Activated CD8-positive, alpha-beta T cell treated with anti-CD3 and anti-CD28 coated beads for 36 hours (primary cell): ENCODE measurements at places on chromosomes 2 and 18. TPM values are rescaled to one million over a fixed set of nuclear protein-coding genes. Genes with fewer than 3 reads are reported as not detected.
A peak's percentile ranks its signal among the peaks of the same experiment; 100 is the strongest.

DNA sequence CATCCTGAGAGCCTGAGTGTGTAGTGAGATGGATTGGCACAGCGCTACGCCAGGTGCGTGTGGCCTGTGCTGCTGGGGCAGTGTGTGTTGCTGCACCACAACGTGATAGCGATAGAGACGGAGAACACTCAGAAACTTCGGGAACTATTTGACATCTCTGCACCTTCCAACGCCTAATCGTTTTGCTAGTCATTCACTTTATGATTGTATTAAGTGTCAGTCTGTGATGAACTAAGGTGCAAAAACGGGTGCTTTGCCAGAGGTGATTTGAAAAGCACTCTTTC lies 26.0 kb upstream of the IGFBP2 start:
- no peak for DNase-seq

DNA sequence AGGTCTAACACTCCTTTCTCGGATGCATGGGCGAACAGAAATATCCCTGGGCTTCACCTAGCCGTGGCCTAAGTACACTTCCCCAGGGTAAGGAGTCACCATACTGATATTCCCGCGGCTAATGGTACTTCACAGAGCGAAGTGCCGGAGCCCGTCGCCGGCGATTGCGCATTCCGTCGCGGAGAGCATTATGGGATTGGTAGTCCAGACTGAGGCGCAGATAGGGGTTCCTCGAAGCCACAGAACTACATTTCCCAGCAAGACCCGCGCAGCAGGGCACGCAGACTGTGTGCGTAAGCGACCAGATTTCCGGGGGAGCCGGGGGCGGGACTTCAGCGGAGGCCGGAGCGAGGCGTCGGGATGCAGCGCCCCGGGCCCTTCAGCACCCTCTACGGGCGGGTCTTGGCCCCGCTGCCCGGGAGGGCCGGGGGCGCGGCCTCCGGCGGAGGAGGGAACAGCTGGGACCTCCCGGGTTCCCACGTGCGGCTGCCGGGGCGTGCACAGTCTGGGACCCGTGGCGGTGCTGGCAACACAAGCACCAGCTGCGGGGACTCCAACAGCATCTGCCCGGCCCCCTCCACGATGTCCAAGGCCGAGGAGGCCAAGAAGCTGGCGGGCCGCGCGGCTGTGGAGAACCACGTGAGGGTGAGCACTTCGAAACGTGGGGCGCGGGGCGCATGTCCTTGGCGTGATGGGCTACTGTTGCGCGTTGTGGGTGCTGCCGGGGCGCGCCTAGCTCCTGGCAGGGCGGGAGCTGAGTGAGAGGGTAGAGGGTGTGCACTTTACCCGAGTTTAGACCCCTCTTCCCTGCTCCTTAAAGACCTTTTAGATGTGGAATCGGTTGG lies at the start of gene RPIA:
Gene RPIA (plus strand): TSS at position 335 of the 845 bp plus-strand sequence. CDS start 26 bp downstream, at position 361.
- peak; percentile 100 for DNase-seq

Gene COBLL1
- 0.68 TPM for total RNA-seq

Gene HAAO
- total RNA-seq = 0.63 TPM

GRCh38 chr2:171146633-171147032 lies 14.1 kb downstream of the TLK1 start:
- no peak for DNase-seq

Gene MYCN
- 0.22 TPM for total RNA-seq
